ENCODE measurements at places on chromosomes 6 and 20.

DNA sequence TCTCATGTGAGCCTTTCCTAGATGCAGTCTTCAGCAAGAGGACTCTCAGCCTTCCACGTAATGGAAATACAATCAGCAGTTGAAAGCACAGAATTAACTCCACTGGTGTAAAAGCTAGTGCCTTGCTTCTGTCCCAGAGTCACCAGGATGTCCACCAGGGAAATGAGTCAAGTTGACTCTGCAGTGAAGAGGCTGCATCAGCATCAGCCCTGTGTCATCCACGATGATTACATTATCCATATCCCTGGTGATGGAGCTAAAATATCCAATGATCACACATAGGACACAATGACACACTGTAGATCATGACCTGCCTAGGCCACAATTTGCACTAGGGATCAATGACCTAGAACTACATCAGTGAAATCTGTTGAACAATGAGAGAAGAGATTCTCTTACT lies 262.4 kb downstream of the ERMARD start:
- DNase-seq = no peak

- no peak for DNase-seq
Measured at GRCh38 chr6:73942592-73943186, 246.7 kb downstream of the CD109 start.

- no peak for DNase-seq
Measured at GRCh38 chr20:57124800-57125517, 141.5 kb downstream of the BMP7 start.

- DNase-seq = no peak
Measured at GRCh38 chr6:144820270-144820669, 535.1 kb downstream of the UTRN start.

DNA sequence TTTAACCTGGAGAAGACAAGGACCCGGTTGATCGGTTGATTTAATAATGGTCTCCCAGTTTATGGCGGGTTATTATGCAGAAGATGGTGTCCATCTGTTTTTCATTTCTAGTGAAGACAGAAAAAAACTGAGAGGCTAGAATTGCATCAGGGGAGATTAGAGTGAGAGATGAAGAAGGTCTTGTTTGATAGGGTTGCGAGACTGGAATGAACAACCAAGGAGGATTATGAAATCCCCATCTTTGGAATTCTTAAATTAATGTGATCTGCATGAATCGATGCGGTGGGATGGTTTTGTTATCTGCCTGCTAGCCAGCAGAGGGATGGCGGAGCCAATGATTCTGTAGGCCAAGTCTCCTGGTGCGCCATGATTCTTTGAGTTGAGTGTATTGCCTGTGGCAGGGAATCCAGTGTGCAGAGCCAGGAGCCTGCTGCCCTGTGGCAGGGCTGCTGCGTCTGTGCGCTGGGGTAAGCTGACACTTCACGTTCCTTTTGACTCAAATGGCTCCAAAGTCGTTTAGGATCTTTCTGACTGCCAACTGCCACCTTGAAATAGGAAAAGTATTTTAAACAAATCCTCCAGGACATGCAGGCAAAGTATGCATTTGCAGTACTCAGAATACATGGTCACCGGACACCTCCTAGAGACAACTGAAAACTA lies 200.1 kb downstream of the CLIC5 start:
- no peak for DNase-seq

DNA sequence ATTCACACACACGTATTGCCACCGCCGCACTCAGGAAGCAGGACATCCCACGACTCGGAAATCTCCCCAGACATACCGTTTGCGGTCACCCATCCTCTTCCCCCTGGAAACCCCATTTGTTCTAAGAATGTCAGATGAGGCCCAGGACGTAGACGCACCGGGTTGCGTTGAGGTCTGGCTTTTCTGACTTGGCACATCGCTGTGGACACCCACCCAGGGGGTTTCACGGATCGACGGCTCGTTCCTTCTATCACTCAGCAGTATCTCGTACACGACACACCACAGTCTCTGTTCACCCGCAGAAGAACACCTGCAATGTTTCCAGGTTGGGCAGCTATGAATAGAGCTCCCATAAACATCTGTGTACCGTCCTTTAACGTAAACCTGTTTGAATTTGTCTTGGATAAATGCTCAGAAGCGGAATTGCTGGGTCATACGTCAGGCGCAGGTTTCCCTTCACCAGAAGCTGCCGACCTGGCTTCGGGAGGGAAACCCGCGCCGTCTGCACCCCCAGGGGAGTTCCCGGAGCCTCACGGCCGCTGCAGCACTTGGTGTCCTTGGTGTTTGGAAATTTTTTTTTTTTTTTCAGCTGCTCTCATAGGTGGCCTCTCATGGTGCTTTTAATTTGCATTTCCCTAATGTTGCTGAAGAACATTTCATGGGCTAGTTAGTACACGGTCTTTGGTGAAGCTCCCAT lies 9.3 kb upstream of the EEF1A2 start:
- no peak for DNase-seq
